Endothelial cell of coronary artery (primary cell): ENCODE measurements at places on chromosomes 3 and 15. TPM values are rescaled to one million over a fixed set of nuclear protein-coding genes. Genes with fewer than 3 reads are reported as not detected.

The POPDC2 gene
- total RNA-seq, result 0.09 TPM in 2 replicates

The EEF1AKMT4 gene
- 3.6 and 4.9 TPM in 2 replicates for total RNA-seq

The CCDC80 gene
- total RNA-seq, result 11.5 and 46.8 TPM in 2 replicates

The MORC1 gene
- not detected in 2 replicates for total RNA-seq

The ADAMTS17 gene
- total RNA-seq, result 0.36 and 0.75 TPM in 2 replicates

The PAQR5 gene
- 0.28 and 0.36 TPM in 2 replicates for total RNA-seq

The ANKRD34C gene
- not detected in 2 replicates for total RNA-seq

The HRH1 gene
- total RNA-seq, result 11.7 and 24.4 TPM in 2 replicates

The NLGN1 gene
- 29.4 and 32.2 TPM in 2 replicates for total RNA-seq

The CPNE9 gene
- total RNA-seq, result not detected in 2 replicates

The TNIK gene
- total RNA-seq, result 36.0 and 40.1 TPM in 2 replicates

The NR2E3 gene
- total RNA-seq, result 0.09 and 0.18 TPM in 2 replicates

The TM4SF1 gene
- total RNA-seq, result 774 and 910 TPM in 2 replicates

The SOX14 gene
- not detected in 2 replicates for total RNA-seq

The GPR87 gene
- 0.09 TPM in 2 replicates for total RNA-seq

The ZNF80 gene
- not detected in 2 replicates for total RNA-seq

The EID1 gene
- 177 and 195 TPM in 2 replicates for total RNA-seq

The FURIN gene
- total RNA-seq, result 58.0 and 86.0 TPM in 2 replicates

The CHRFAM7A gene
- 2.7 and 2.9 TPM in 2 replicates for total RNA-seq

The DLEC1 gene
- under 0.01 TPM in 1 of 2 replicates, not detected in the other for total RNA-seq

The ECE2 gene
- not detected in 2 replicates for total RNA-seq

The MLH1 gene
- total RNA-seq, result 29.9 and 34.6 TPM in 2 replicates

The TRIM42 gene
- total RNA-seq, result not detected in 2 replicates

The TAGLN3 gene
- total RNA-seq, result not detected in 2 replicates

The PIK3CB gene
- total RNA-seq, result 12.1 and 17.3 TPM in 2 replicates

The A4GNT gene
- total RNA-seq, result not detected in 2 replicates

The CHRNA5 gene
- total RNA-seq, result 2.6 and 4.4 TPM in 2 replicates

The IL16 gene
- total RNA-seq, result 0.19 and 0.27 TPM in 2 replicates

The ARHGAP31 gene
- 23.5 and 23.8 TPM in 2 replicates for total RNA-seq

The PRTG gene
- 1.3 and 1.4 TPM in 2 replicates for total RNA-seq

The SLC28A1 gene
- not detected in 2 replicates for total RNA-seq

The TGM4 gene
- 0.09 TPM in 2 replicates for total RNA-seq

The TMEM158 gene
- total RNA-seq, result 5.6 and 12.4 TPM in 2 replicates

The GASK1A gene
- total RNA-seq, result 0.38 TPM in 1 of 2 replicates, not detected in the other

The DNAJA4 gene
- total RNA-seq, result 5.3 and 10.0 TPM in 2 replicates

The GXYLT2 gene
- total RNA-seq, result 0.54 and 1.7 TPM in 2 replicates

The ADAMTS7 gene
- 10.7 and 22.8 TPM in 2 replicates for total RNA-seq

The BUB1B gene
- 10.1 and 29.4 TPM in 2 replicates for total RNA-seq

The LSAMP gene
- total RNA-seq, result under 0.01 TPM in 1 of 2 replicates, not detected in the other

The RASGRF1 gene
- not detected in 2 replicates for total RNA-seq
